Stimulated activated CD4-positive, alpha-beta T cell treated with anti-CD3 and anti-CD28 coated beads, Interleukin-1b, Interleukin-23, amount 100 ng/mL, for 1 hour (primary cell): ENCODE measurements at places on chromosomes 7 and 10.

DNA sequence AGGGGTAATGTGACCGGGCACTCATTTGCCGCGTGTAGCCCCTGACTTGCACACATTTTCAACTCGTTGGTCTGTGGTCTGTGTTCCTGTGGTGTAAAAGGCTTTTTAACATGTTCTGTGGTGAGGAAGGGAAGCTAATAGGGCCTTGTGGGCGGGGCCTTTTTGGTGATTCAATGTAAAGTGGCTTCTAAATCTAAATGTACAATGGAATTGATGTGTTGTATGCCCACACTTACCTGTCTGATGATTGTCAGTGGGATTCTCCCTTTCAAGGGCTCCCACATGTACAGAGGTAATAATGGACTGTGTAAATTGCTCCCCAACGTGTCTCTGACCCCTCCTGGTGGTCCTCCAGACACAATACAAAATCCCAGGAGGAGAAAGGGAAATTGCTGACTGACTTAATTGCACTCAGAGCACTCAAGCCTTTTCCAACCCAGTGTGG is 43.1 kb upstream of the GATAD1 start:
- no peak for DNase-seq

GRCh38 chr10:110077436-110078130 is 69.8 kb downstream of the ADD3 start:
- DNase-seq = no peak

DNA sequence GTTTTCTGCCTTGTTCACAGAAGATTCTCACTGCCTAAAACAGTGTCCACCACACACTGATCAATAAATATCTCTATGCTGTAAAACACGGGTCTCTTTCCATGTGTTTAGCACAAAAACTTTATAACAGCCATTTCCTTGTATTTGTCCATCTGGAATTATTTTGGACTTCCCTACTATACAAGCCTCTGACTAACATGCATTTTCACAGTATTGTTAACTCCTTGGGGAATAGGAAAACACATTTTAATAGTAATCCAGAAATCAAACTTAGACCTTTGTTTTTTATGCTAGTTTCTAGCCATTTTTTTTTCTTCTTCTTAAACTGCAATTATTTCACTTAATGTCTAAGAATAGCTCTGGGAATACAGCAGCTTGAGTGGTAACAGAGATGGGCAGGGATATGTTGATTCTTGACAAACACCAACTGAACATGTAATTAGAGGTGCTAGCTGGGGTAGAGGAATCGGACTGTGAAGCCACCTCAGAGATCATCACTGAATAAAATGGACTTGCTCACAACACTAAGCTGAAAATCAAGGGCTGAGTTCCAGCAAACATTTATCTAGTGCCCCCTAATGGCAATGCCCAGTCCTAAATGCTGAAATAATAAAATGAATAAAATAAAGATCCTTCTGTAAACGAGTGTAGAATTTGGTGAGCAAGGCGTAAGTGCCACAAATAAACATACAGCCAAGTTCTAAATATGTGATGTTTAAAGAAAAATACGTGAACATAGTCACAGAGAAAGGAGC is 593.1 kb downstream of the SORCS1 start:
- no peak for DNase-seq

- DNase-seq = no peak
Observed at GRCh38 chr10:72076756-72077155, 11.6 kb downstream of the SPOCK2 start.

DNA sequence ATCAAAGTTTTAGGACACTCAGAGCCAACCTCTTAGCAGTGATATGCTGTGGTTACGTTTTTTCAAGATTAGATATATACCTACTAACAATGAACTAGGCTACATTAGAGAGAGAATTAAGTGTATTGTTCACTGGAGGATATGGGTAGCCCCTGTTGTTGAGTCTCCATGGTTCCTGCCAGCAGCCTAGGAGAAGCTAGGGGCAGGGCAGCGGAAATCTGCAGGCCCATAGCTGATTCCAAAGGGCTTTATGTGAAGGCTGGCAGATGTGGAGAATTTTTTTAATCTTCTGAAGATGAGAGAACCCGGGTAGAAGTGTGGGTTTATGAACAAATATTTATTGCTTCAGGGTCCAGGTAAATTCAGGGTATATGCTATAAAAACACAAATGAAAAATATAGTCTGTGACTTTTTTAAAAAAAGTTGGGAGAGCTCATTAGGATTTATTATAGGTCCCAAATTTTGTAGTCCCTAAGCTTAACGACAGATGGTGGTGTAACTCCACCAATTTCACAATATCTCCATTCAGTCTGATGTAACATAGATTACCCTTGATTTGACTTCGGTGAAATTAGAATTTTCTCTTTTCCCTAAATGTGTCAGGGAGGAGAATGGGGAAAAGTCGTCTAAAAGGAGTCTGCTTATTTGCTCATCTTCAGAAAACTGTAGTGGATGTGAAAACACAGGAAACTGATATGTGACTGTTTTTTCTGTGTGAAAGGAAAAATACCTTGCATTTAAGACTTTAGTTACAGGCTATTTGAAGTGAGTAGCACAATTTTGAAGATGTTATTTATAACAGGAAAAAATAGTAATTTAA is 163.0 kb upstream of the PPP1R3A start:
- DNase-seq = no peak

DNA sequence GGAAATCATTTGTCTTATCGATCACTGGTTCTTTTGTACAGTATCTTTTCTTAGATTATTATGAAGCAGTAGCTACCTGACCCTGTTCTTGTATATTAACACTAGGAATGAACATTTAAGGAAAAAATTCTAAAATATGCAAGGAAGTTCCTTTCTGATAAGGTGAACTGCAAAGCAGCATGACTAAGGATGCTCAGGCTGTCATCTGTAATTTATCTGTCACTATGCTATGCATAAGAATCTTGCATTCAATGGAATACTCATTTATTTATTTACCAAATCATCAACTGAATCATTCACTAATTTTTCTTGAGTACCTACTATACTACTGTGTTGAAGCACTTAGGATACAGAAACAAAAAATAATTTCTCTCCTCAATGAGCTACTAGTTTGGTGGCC is 5.8 kb downstream of the GSDME start:
- DNase-seq = no peak

- no peak for DNase-seq
Observed at GRCh38 chr7:77426052-77426404, 9.9 kb upstream of the GSAP start.

GRCh38 chr10:92413011-92413410 is 122.0 kb downstream of the MARCHF5 start:
- no peak for DNase-seq

DNA sequence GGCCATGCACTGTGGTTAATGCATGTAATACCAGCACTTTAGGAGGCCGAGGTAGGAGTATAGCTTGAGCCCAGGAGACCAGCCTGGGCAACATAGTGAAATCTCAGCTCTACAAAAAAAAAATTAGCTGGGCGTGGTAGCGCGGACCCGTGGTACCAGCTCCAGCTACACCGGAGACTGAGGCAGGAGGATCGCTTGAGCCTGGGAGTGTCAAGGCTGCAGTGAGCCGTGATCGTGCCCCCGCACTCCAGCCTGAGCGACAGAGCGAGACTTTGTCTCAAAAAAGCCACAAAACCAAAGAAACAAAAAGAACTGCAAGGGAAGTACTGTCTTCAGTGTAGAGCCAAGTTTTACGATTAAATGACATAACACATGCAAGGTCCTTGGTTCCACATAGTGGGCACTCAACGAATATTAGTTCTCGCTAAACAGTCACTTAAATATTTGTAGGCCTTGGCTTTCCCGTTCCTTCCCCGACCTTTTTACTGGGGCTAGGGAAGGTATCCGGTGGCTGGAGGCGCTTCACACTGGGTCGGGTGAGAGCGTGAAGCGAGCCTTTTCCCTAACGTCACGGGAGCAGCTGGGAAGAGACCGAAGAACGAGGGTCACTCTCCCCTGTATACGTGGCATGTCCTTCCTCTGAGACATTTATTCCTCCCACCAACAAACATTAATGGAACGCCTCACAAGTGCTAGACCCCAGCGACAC is 993 bp upstream of the SND1 start:
- DNase-seq = no peak

- DNase-seq = no peak
Observed at GRCh38 chr7:112279042-112279441, 72.5 kb downstream of the ZNF277 start.

DNA sequence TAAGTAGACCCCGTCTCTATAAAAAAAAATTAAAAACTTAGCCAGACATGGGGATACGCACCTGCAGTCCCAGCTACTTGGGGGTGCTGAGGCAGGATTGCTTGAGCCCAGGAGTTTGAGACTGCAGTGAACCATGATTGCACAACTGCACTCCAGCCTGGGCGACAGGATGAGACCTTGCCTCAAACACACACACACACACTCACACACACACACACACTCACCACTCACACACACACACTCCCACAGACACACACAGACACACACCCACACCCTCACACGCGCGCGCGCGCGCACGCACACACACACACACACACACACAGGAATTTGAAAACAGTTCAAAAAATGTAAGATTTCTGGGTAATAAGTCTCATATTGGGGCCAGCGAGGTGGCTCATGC is 8.7 kb upstream of the GRIFIN start:
- no peak for DNase-seq

- DNase-seq = no peak
Observed at GRCh38 chr10:102651455-102652169, 7.3 kb downstream of the TRIM8 start.

DNA sequence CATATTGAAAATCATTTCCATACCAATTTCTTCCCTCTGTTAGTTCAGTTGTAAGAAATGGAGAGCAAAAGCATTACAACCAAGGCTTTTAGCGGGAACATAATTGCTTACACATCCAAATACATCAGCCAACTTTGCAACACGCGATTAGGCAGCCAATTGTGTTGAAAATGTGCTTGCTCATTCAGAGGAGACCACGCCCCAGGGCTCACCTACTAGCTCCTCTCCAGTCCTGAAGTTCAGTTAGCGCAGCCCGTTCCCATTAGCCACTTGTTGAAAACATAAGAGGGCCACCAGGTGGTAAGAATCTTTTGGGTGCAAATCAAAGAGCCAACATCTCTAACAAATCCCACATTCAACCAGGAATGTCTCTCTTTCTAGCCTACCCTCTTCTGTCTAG is 213.2 kb upstream of the MDFIC start:
- no peak for DNase-seq

- DNase-seq = no peak
Observed at GRCh38 chr7:67616517-67616916, 619.9 kb downstream of the TYW1 start.

DNA sequence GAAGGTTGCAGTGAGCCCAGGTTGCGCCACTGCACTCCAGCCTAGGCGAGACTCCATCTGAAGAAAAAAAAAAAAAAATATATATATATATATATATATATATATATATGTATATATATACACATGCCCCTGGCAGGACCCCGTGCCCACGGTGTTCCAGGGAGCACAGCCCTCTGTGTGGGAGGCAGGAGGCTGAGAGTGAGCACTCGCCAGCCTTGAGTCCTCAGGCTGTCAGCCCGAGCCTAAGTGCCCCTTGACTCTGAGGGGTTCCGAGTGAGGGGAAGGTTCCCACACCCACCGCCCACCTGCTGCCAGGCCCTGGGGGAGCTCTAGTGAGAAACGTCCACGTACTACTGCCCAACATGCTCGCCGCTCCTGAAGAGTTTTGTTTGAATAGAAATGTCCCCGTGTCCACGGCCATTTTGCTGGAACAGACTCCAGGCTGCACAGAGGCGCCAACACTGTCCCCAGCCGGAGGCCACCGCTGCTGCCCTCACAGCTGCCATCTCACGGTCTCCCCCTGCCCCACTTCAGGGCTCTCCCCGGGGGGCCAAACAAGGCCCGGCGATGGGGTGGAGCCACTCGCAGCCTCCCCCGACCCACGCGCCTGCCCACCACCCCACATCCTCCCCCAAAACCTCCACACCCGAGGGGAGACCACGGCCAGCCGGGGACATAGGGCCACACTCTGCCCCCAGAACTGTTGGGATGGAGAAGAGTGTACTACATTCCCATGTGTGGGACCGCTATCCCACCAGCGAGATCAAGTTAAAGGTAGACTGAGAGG is 62.8 kb upstream of the EBF3 start:
- DNase-seq = no peak

DNA sequence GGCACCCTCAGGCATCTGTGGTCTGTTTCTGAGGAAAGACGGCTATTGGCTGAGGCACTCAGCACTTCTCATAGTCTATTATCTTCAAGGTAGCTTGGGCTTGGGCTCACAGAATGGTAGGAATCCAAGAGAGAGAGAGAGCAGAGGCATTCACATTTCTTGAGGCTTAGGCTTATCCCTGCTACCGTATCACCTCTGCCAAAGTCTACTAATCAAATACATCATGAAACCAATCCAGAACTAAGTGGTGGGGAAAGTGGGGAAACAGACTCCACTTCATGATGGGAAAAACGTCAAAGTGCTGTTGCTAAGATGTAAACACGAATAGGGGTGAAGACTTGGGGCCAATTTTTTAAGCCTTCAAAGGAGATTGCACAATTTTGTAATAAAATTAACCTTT is 271.1 kb upstream of the SEMA3D start:
- DNase-seq = no peak

GRCh38 chr7:101172005-101172853 is 6.9 kb upstream of the VGF start:
- DNase-seq = no peak

- DNase-seq = no peak
Observed at GRCh38 chr7:21355406-21355874, 72.4 kb upstream of the SP4 start.

- no peak for DNase-seq
Observed at GRCh38 chr10:23379686-23380085, 35.1 kb upstream of the C10orf67 start.

DNA sequence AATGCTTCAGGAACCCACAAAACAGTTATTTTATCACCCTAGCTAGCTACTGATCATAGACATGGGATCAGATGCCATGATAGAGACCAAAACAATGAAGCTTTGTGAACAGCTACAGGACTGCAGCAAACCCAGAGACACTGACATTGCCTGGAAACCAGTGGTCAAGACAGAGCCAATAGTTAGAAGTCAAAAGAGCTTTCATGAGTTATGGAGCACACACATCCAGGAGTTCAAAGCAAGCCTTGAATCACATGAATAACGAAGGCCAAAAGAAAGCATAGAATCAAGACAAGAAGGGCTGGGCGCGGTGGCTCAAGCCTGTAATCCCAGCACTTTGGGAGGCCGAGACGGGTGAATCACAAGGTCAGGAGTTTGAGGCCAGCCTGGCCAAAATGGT is 34.5 kb upstream of the GSAP start:
- no peak for DNase-seq

GRCh38 chr10:132520177-132520811 is 17.3 kb upstream of the INPP5A start:
- no peak for DNase-seq

DNA sequence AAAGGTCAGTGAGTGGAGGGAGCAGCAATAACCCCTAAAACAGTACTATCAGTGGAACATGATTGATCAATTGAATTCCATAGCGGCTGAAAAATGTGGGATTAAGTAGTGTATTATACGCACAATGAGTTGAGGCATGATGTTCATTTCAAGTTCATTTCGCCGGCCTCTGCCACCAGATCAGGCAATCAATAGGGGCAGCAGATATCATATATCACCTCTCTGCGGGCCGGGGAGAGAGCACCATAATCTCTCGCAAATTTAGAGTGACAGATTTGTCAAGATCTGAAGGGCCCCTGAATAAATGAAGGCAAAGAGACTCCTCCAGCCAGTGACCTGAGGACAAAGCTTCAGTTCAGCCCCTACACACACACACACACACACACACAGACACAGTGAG is 58.5 kb downstream of the PAX2 start:
- no peak for DNase-seq
